ENCODE measurements at places on chromosomes 7 and 10. TPM values are rescaled to one million over a fixed set of nuclear protein-coding genes. Genes with fewer than 3 reads are reported as not detected.

Gene AKR1C2
- 29.4 TPM for total RNA-seq

- H3K4me1 ChIP-seq, result no peaks in the 10 kb centered on the region
- no peak overlapping the region for H3K4me3 ChIP-seq
- no peak for DNase-seq
- no peak overlapping the region for H3K27ac ChIP-seq
- 0 out of 3 replicates have a peak, but pooled peaks cover 2% of the 10 kb centered on the region for H3K27me3 ChIP-seq
Observed at GRCh38 chr7:29988424-29989256, 961 bp downstream of the SCRN1 start.

DNA sequence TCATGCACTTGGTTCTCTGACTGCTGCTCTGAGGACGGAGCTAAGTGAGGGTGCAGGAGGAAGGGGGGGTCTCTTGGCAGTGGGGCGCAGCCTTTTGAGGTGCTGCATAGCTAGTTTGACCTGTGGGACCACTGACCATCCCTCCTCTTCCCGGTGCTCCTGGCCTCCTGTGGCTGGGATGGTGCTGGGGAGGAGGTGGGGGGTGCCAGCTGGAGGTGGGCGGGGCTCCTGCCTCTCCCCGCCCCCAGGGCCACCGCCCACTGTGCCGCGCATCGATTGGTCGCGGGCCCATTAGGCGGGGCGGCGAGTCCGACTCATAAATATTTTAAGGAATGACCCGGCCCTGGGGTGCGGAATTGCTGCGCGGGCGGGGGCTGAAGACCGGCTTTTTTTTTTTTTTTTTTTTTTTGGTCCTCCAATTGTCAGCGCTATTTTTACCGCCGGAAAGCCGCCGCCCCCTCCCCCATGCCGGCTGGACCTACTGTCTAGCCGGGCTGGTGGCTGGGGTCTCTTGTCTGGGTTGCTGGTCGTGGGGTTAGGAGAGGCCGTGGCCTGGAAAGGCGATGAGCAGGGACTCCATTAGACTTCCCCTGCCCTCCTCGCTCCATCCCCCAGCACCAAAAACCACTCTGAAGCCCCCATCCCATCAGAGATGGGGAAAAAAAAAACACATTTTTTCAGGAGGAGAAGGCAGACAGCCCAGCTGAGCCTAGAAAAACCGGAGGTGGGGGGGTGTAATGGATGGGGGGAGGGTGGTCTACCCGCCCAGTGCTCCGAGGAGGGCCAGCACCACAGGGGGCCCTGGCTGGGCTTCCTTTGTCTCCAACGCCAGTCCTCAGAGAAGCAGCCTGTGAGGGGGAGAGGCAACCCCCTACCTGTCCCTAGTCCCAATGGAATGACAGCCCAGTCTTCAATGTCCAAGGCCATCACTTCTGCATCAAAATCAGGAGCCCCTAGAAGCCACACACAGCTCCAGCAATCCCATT lies 6.4 kb downstream of the SH2B2 start:
- peaks cover 12% of the 10 kb centered on the region for H3K4me1 ChIP-seq
- H3K36me3 ChIP-seq, result no peaks in the 10 kb centered on the region
- H3K27ac ChIP-seq, result no peak overlapping the region
- H3K27me3 ChIP-seq, result peaks cover 36% of the 10 kb centered on the region

GRCh38 chr7:24715171-24715570 lies 42.1 kb downstream of the GSDME start:
- H3K27me3 ChIP-seq, result peaks cover 16% of the 10 kb centered on the region
- H3K4me3 ChIP-seq, result no peak overlapping the region
- no peak for DNase-seq

DNA sequence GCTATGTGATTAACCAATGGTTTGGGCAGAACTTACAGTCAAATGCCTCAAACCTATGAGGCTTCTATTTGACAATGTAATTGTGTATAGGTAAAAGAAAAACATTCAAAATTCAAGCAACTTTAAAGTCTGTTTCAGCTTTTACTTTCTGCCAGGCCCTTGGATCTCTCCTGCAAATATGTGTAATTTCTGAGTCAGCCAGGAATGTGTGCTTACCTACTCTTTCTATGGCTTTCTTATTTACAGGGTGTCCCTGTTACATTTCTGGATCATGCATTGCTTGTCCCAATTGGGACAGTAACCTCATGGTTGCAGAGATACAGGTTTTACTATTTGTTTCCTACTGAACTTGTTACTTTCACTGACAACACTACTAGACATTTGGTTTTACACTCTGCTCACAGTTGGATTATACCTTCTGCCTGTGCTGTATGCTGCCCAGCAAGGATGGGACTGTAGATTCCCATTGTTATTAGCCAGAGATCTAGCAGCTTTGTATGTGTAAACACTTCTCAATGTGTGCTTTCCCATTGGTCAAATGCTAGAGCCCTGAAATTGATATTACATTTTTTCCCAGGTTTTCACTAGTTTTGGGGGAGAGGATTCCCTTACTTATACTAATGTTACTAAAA lies 355.3 kb downstream of the ARL4A start:
- no peaks in the 10 kb centered on the region for H3K27me3 ChIP-seq
- DNase-seq, result no peak
- H3K4me3 ChIP-seq, result no peak overlapping the region
- H3K4me1 ChIP-seq, result no peaks in the 10 kb centered on the region
- H3K36me3 ChIP-seq, result no peaks in the 10 kb centered on the region

DNA sequence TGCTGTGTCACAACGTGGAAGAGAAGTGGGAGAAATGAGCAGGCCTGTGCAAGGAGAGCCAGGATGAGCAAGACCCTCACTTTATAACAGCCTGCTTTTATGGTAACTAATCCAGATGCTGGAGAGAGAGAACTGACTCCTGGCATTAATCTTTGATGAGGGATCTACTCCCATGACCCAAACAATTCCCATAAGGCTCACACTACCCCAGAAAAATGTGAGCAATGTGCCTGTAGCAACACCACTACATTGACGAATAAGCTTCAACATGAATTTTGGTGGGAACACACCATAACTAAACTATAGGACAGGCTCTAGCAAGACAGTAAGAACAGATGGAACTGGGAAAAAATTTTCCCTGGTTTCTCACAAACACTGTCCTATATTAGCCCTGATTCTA lies 173.6 kb upstream of the PRSS58 start:
- H3K36me3 ChIP-seq, result no peaks in the 10 kb centered on the region
- H3K27ac ChIP-seq, result no peak overlapping the region
- DNase-seq, result no peak
- peaks cover 10% of the 10 kb centered on the region for H3K27me3 ChIP-seq
- no peaks in the 10 kb centered on the region for H3K4me1 ChIP-seq

Gene RGR
- not detected for total RNA-seq

DNA sequence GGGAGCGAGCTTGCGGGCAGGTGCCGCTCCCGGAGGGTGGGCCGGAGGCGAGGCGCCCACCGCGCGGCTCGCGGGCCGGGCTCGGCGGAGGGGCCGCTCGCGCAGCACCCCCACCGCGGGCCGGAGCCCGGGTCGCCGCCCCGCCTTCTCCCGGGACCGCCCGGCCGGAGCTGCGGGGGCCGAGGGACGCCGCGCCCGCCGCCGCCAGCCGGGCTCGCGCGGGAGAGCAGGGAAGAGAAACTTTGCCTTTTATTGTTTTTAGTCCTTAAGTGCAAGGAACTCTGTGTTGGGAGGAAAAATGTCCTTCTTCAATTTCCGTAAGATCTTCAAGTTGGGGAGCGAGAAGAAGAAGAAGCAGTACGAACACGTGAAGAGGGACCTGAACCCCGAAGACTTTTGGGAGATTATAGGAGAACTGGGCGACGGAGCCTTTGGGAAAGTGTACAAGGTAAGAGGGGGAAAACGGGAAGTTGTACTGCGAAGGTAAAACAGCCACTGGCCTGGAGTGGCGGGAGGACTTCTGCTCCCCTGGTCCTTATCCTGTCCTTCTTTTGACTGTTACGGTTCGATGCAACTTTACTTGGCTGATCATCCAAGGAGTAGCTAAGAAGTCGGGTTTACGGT lies 620 bp downstream of the SLK start:
- H3K4me3 ChIP-seq, result peak overlapping the region; percentile 90
- peak; percentile 64 for DNase-seq
- H3K27ac ChIP-seq, result peak overlapping the region; percentile 98
- peaks cover 2% of the 10 kb centered on the region for H3K4me1 ChIP-seq

GRCh38 chr7:140022582-140023211 lies 40.1 kb downstream of the PARP12 start:
- H3K27ac ChIP-seq, result no peak overlapping the region
- H3K4me3 ChIP-seq, result no peak overlapping the region

- no peak overlapping the region for H3K4me3 ChIP-seq
- H3K27me3 ChIP-seq, result no peaks in the 10 kb centered on the region
- H3K27ac ChIP-seq, result no peak overlapping the region
- peaks cover 47% of the 10 kb centered on the region for H3K4me1 ChIP-seq
Observed at GRCh38 chr7:30142710-30143109, 7.9 kb downstream of the MTURN start.

Gene SLC26A3
- 0.86 TPM for total RNA-seq

Gene TBXAS1
- 1.9 TPM for total RNA-seq

DNA sequence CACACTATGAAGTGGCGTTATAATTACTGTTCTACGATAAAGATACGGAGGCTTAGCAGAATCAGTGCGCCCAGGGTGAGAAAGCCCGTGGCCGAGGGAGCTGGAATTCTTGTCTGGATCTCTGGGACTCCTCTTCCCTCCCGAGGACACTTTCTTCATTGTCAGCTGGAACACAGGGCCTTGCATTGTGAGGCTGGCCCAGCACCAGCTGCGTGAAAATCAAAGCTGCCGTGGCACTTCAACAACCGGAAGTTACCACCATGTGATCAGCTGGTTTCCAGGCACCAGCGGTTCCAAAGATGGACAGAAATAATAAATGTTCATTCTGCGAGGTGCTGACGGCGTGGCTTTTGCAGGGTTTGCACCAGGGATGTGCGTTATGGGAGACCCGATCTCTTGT lies 234.0 kb upstream of the PITRM1 start:
- H3K36me3 ChIP-seq, result no peaks in the 10 kb centered on the region
- no peak overlapping the region for H3K4me3 ChIP-seq
- no peaks in the 10 kb centered on the region for H3K4me1 ChIP-seq
- H3K27ac ChIP-seq, result no peak overlapping the region

GRCh38 chr10:27504808-27505460 lies 830 bp downstream of the RAB18 start:
- peak overlapping the region; percentile 80 for H3K4me3 ChIP-seq
- no peaks in the 10 kb centered on the region for H3K27me3 ChIP-seq
- H3K36me3 ChIP-seq, result peaks cover 21% of the 10 kb centered on the region
- H3K4me1 ChIP-seq, result peaks cover 13% of the 10 kb centered on the region
- peak; percentile 14 for DNase-seq
- peak overlapping the region; percentile 83 for H3K27ac ChIP-seq

- no peak overlapping the region for H3K4me3 ChIP-seq
- no peaks in the 10 kb centered on the region for H3K4me1 ChIP-seq
- H3K27me3 ChIP-seq, result peaks cover 24% of the 10 kb centered on the region
- no peak for DNase-seq
- H3K36me3 ChIP-seq, result no peaks in the 10 kb centered on the region
Observed at GRCh38 chr7:132511387-132511786, 64.9 kb downstream of the PLXNA4 start.

Gene TMEM196
- total RNA-seq, result not detected

DNA sequence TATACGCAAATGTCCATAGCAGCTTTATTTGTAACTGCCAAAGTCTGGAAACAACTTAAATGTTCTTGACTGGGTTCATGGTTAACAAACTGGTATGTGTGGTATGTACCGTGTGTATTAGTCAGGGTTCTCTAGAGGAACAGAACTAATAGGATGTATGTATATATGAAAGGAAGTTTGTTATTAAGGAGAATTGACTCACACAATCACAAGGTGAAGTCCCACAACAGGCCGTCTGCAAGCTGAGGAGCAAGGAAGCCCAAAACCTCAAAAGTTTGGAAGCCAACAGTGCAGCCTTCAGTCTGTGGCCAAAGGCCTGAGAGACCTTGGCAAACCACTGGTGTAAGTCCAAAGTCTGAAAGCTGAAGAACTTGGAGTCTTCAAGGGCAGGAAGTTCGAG lies 66.8 kb downstream of the TMEM168 start:
- H3K4me3 ChIP-seq, result no peak overlapping the region
- no peaks in the 10 kb centered on the region for H3K36me3 ChIP-seq
- no peaks in the 10 kb centered on the region for H3K4me1 ChIP-seq

Gene HOGA1
- total RNA-seq, result not detected

Gene CHPF2
- 32.8 TPM for total RNA-seq

DNA sequence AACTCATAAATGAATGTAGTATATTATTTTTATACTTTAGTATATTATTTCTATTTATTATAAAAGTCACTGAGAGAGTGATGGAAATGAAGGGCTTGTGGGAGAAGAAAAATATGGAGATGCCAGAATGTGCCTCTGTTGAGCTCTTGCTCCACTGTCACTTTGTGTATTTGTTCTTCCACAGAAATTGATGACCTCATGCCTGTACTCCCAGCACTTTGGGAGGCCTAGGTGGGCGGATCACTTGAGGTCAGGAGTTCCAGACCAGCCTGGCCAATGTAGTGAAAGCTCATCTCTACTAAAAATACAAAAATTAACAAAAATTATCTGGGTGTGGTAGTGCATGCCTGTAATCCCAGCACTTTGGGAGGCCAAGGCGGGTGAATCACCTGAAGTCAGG lies 76.4 kb upstream of the STK17A start:
- H3K36me3 ChIP-seq, result no peaks in the 10 kb centered on the region
- H3K27me3 ChIP-seq, result peaks cover 41% of the 10 kb centered on the region
- no peaks in the 10 kb centered on the region for H3K4me1 ChIP-seq
- DNase-seq, result no peak

DNA sequence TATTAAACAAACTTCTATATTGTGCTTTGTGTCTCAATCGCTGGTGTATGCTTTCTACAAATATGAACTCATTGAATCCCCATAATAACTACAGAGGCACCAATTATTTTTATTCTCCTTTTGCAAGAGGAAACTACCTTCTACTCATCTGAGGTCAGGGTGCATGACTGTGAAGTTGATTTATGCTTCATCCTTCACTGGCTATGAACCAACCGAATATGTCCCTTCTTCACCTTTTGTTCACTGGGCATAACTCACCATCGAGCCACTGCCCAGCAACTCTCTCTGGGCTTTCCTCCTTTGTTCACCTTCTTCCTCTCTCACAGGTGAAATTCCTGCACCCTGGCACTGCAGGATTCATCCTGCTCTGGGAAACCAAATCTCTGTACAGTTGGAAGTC lies 61.3 kb upstream of the PFKP start:
- no peaks in the 10 kb centered on the region for H3K4me1 ChIP-seq
- peaks cover 24% of the 10 kb centered on the region for H3K27me3 ChIP-seq
- no peak overlapping the region for H3K27ac ChIP-seq
- H3K4me3 ChIP-seq, result no peak overlapping the region
- no peak for DNase-seq

- H3K4me3 ChIP-seq, result no peak overlapping the region
- DNase-seq, result no peak
- no peaks in the 10 kb centered on the region for H3K4me1 ChIP-seq
- no peak overlapping the region for H3K27ac ChIP-seq
- no peaks in the 10 kb centered on the region for H3K36me3 ChIP-seq
Observed at GRCh38 chr10:66258693-66259092, 667.1 kb upstream of the LRRTM3 start.

Gene KCND2
- total RNA-seq, result not detected

Gene GPR15LG
- total RNA-seq, result not detected

- no peak overlapping the region for H3K27ac ChIP-seq
- no peaks in the 10 kb centered on the region for H3K36me3 ChIP-seq
- H3K4me3 ChIP-seq, result no peak overlapping the region
Observed at GRCh38 chr10:128875030-128875744, 591.9 kb upstream of the MGMT start.

Gene BLNK
- total RNA-seq, result not detected
